ENCODE measurements at places on chromosomes 7 and 10. TPM values are rescaled to one million over a fixed set of nuclear protein-coding genes. Genes with fewer than 3 reads are reported as not detected.

NCF1 gene
- polyA plus RNA-seq = 2.7 TPM

EBF3 gene
- polyA plus RNA-seq = 47.4 TPM

TRIL gene
- 155 TPM for polyA plus RNA-seq

VIM gene
- polyA plus RNA-seq = 1,363 TPM

DYNC1I1 gene
- 0.55 TPM for polyA plus RNA-seq

ZNF239 gene
- 13.8 TPM for polyA plus RNA-seq

CALHM1 gene
- 0.09 TPM for polyA plus RNA-seq

SPDYE6 gene
- 2.0 TPM for polyA plus RNA-seq

SH3PXD2A gene
- 31.3 TPM for polyA plus RNA-seq

HIPK2 gene
- 82.3 TPM for polyA plus RNA-seq

CYTH3 gene
- polyA plus RNA-seq = 39.3 TPM

SEC61G gene
- polyA plus RNA-seq = 193 TPM

COL13A1 gene
- 22.0 TPM for polyA plus RNA-seq

LYZL2 gene
- not detected for polyA plus RNA-seq

ASB4 gene
- not detected for polyA plus RNA-seq

SEMA3A gene
- polyA plus RNA-seq = 10.1 TPM

POLL gene
- 25.1 TPM for polyA plus RNA-seq

THSD7A gene
- 39.1 TPM for polyA plus RNA-seq

CD36 gene
- polyA plus RNA-seq = 30.9 TPM

ANKRD30A gene
- polyA plus RNA-seq = not detected

ASB15 gene
- 1.7 TPM for polyA plus RNA-seq

DDX56 gene
- 71.5 TPM for polyA plus RNA-seq

CRTAC1 gene
- 40.9 TPM for polyA plus RNA-seq

OR2F2 gene
- not detected for polyA plus RNA-seq

ADIRF gene
- 44.9 TPM for polyA plus RNA-seq

TFPI2 gene
- polyA plus RNA-seq = 12.1 TPM

PRSS2 gene
- not detected for polyA plus RNA-seq

SNX8 gene
- polyA plus RNA-seq = 34.7 TPM

SYT15 gene
- 12.3 TPM for polyA plus RNA-seq

ADRA2A gene
- polyA plus RNA-seq = 2.5 TPM

CCDC3 gene
- 13.3 TPM for polyA plus RNA-seq

GNAT3 gene
- polyA plus RNA-seq = not detected

All from left renal pelvis (tissue), 4 donors.